Adrenal gland (tissue), 19 donors: ENCODE measurements at places on chromosomes 5 and 9.
A peak's percentile ranks its signal among the peaks of the same experiment; 100 is the strongest.

- no peak for DNase-seq
These were observed 35.5 kb downstream of the GCNT4 start for GRCh38 chr5:75016896-75017295.

DNA sequence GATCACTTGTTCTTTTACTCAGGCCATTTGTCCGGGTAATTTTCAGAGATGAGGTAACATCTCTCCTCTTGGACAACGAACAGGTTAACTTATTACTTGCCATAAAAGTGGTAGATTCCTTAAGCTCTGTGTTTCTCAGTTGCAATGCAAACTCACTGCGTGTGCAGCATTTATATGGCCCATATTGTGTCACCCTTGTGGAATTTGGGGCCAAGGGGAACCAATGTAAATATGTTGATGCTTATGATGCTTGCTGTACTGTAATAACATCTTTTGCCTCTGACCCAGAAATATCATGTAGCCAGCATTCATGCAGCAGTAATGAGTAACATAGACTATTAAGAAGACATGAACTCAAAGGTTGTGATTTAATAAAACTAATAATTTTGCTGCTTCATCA lies 175.8 kb downstream of the ADAMTS6 start:
- no peak for DNase-seq

GRCh38 chr5:61123145-61123544 lies 39.1 kb downstream of the SMIM15 start:
- no peak for DNase-seq

DNA sequence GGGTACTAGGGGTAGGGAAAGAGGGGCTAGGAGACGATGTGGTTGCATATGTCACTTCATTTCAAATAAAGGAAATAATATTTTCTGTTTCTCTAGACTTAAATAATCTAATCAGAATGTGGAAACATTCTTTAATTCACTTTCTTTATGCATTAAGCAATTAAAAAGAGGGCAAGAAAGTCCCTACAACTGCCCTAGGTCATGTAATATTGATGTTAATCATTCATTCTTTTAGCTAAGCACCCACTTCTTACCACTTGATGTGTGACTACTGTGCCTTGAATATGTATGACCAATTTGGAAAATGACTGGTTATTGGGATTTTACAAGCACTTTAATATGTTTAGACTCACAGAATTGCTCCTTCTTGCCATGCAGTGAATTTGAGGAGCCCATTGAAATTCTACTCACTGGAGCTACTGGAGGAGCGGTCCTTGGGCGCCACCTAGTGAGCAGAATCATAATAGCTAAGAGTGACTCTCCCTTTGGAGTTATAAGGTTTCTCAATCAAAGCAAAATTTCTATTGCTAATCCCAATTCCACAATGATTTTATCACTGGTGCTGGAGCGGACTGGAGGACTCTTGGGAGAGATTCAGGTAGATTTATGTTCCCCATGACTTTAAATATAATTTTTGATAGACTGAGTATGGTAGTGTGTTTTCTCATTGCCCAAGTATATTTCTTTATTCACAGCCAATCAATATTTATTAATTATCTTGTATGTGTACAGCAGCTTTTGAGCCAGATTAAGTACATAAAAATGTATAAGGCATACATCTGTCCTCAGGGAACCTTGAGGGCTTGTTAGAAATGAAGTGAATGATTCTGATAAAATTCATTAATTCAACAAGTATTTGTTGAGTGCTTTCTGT lies 225.1 kb downstream of the ADGRV1 start:
- DNase-seq, result peak; percentile 85

DNA sequence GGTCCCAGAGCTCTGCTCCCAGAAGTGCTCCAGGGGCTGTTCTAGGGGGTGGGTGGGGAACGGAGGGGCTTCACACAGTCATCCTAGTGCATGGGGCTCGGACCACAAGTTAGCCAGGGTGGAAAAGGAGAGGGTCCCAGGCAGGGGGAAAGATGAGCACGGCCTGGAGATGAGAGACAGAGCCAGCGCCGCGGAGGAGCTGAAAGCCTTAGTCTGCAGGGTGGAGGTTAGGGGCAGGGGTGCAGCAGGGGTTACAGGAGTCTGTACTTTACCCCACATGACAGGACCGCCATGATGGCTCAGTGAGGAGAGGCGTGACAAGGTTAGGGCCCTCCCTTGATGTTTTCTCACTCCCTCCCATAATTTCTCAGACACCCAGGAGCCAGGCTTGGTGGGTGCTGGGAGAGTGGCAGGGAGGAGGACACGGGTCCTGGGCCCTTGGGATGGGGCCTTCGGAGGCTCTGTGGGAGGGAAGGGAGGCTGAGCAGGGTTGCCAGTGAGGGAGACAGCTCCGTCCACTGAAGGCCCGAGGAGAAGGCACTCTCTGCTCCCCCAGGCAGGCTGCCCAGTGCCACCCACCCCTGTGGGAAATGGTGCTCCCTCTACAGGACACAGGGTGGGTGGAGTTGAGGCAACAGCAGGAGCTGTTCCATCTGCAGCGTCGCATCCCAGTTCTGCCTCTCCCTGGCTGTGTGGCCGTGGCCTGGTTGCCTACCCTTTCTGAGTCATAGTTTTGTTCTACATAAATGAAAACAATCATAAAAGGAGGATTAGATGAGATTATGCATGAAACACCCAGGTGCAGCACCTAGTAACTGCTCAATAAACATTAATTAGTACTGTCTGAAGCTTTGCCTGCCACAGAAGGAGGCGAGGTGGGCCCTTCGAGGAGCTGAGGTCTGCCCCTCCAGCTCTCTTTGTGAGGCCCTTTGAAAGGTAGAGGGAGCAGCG lies 66.2 kb downstream of the NDST1 start:
- no peak for DNase-seq

DNA sequence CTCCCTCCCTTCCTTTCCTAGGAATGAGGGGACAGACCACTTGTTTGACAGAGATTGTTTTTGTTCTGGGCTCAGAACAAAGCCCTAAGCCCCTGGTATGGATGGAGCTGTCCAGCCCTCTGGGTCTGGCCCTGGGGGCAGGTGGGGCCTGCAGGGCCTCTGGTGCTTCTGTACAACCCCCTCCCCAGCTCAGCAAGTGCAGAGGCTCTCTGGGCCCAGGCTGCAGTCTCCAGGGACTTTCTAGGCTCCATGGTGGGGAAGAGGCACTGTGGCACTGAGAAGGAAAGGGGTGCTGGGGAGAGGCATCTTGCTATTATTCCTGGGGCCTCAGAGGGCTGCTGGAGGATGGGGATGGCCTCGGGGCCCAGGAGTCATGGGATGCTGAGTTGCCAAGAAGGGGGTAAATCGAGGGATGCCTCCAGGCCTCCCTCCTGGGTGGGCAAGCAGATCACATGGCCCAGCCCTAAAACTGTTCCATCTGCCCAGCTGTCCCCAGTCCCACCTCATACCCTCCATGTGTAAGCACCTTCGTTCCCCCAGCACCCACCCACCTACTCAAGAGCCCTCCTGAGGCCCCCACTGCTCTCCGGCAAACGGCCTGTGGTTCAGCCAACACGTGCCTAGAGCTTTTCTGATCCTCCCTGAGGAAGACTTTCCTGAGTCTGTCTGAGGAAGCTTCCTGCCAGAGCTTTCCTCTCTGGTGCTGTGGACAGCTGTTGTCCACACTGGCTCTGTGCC lies 225.7 kb downstream of the CACNA1B start:
- no peak for DNase-seq

- DNase-seq, result no peak
These were observed 42.4 kb downstream of the MRRF start for GRCh38 chr9:122307061-122307460.
